ENCODE measurements at places on chromosomes 4 and X.
A peak's percentile ranks its signal among the peaks of the same experiment; 100 is the strongest.

GRCh38 chrX:63475200-63475599 lies 124.1 kb upstream of the SPIN4 start:
- no peak for DNase-seq

DNA sequence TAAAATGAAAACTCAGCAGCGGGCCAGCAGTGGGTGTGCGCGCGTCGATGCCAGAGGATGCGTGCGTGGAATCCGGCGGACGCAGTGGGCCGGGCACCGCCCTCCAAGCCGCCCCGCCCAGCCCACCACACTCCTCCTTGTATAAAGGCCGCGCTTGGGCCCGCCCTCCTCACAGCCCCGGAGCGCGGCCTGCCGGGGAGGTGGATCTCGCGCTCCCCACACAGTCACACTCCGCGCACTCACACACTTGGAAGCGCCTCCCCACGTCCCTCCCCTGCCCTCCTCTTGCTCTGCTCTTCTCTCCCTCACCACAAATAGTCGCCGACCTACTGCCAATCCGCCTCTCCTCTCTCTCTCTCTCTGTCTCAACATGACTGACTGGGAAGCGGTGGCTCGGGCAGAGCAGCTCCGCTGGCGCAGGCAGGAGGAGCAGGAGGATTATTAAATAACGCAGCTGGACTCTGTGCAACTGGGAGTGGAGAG lies at the start of gene CCSER1:
CCSER1 (plus strand) TSS at position 172 of the 483 bp plus-strand sequence.
- DNase-seq: peak; percentile 52

- DNase-seq: no peak
Observed at GRCh38 chr4:168415911-168416310, 64.4 kb downstream of the DDX60L start.

DNA sequence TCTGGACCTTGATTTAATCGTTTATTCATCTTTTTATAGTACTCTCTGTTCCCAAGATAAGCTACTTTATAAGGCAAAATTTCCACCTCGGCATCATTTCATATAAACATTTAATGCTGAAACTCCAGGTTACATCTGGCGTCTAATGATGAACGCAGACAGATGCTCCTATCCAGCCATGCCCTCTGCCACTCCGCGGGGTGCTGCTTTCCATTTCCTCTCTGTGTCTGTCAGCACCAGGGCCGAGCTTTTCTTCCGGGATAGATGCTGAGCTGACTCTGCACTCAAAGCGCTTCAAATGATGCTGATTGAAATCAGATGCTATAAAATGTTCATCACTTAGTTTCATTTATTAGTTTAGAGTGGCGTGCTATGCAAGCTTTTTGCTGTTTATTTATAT lies 80.5 kb upstream of the HELT start:
- no peak for DNase-seq

DNA sequence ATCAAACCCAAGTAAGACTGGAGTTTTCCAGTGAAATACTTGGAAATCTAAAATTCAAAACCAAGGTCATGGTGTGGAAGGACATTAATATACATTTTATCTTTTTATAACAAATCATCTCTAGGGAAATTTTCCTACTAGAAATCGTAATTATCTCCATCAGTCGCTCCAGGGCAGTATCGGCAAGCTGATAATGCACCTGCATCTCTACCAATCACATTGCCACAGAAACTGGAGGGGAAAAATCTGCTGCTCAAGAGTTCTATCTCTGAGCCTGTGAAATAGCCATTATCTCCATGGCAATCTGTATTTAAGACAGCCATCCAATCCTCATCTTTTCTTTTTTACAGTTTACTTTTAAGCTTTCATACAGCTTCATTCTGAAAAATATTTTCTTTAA lies 538.3 kb upstream of the GALNT7 start:
- DNase-seq: no peak

- DNase-seq: no peak
Observed at GRCh38 chr4:80538276-80538926, 202.9 kb downstream of the CFAP299 start.

DNA sequence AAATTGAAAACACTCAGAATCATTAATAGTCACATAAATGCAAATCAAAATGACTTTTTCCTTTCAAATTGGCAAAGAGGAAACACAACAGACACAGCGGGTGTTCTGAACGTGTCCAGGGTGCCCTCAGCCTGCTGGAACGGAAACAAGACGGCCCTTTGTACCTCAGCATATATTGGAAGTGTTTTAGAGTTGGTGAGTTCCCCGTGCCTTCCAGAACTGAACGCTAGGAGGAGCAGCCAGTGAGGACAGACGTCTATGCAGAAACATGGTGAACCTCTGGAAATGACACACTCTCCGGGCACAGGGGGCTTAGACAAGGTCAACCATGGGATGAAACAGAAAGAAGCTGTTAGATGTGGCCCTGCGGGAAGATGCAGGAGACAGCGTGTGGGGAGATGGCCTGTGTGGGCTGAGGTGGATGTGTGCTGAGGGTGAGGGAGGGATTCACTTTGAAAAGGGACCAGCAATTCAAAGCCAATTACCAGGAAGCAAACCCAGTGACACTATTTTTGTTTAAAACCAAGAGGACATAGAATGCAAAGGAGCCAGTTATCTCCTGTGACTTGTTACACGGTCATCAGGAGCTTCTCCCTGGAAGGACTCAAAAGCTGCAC lies 40.4 kb downstream of the RNF212 start:
- no peak for DNase-seq

- no peak for DNase-seq
Observed at GRCh38 chr4:58961925-58962324, 1851.7 kb upstream of the IGFBP7 start.

DNA sequence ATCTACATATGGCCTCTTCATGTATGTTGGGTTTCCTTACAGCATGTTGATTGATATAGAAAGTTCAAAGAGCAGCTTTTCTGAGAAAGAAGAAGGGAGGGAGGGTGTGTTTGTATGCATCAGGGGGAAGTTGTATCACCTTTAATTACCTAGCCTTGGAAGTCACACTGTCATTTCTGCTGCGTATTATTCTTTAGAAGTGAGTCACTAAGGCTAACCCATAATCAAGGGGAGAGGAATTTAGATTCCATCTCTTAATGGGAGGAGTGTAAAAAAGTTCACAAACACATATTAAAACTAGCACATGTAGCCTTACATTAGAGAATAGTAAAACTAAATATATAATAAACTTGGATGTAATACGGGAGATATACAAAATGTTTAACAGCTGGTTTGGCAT lies 86.5 kb upstream of the CBLL2 start:
- DNase-seq: no peak

GRCh38 chrX:44733931-44734330 lies 109.9 kb upstream of the DUSP21 start:
- DNase-seq: no peak

- no peak for DNase-seq
Observed at GRCh38 chr4:163395055-163395454, 51.4 kb downstream of the NPY5R start.
